Adrenal gland (tissue), 19 donors: ENCODE measurements at places on chromosomes 2 and 18.

DNA sequence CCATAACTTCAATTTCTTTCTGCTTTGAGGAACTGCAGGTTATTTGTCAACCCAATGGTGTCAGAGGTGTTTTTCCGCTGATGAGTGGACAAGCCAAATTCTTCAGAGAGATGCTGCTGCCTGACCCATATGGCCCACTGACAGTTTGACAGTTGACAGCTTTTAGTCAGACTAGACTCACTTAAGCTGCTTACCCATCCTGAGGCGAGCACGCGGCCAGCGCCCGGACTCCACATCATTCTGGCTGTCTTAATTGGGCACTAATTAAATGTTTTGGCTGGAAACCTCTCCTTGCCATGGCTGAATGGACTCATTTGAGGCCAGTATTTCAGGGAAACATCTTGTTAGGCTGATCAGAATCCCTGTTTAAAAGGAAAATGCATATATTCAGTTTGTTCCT, 316.1 kb upstream of the FANCL start:
- DNase-seq: no peak

DNA sequence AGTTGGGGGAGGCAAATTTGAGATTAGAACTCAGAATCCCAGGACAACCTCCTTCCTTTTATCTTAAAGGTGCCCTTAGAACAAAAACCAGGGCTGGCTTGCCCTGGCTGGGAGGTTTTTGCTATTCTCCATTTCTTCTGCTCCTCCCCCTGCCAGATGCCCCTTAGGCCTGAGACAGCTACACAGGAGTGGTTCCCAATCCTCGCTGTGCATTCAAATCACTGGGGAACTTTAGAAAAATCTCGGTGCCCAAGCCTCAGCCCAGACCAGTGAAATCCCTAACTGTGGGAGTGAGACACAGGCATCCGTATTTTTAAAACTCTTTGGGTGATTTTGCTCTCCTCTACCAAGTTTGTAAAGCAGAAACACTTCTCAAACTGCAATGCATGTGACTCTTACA, 38.8 kb downstream of the LBH start:
- DNase-seq: no peak

DNA sequence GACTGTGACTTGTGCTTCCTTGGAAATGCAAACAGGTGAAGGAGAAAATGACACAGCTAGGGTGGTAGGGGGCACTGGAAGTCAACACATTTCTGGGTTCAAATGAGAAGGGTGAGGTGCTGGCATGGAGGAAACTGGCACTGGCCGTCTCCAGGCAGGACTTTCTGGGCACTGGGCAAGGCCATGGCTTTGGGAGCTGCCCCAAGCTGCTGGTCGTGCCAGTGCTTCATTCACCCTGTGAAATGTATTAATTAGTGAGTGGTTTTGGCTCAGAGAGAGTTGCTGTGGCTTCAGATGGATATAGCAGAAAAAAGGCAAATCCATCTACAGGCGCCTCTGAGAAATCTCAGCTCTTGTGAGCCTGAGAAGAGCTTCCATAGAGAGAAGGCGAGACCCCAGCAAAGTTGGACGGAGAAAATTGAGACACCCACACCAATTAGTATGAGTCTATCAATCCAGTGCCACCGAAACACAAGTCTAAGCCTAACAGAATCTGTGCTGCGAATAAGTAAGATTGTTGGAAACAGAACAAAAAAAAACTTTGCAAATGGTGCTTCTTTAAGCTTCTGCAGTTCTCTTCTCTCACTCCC, 202.1 kb upstream of the TNP1 start:
- no peak for DNase-seq

DNA sequence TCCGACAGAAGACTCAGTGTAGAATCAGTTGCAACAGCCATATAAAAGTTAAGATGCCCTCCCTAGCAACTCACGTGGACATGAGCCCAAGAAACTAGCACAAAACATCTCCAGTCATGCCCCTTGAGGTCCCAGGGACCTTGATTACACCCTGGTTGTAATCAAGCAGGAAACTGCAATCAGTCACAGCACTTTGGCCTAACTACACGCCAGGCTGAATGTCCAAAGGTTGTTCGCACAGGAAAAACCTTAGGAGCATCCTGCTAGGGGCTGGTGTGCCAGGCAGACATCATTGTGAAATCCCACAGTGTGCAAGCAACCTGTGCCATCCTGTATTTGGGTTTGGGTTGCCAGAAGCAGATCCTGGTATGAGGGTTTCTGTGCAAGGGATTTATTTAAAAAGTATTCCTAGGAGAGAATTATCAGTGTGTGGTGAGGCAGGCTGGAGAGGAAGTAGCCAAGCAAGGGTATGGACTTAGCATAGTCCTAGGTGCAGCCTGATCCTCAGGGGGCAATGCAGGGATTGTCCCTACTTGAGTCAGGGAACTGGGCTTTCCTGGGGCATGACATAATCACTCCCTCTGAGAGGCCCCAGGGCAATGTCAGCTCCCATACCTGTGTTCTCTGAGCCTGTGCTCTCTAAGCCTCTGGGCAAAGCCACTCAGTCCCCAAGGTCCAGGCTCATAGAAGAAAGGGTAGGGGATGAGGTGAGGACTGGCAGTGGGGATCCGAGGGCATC, 17.8 kb upstream of the SULT1C2 start:
- DNase-seq: no peak

- DNase-seq: no peak
Measured at GRCh38 chr2:56132138-56132537, 51.7 kb upstream of the CCDC85A start.

DNA sequence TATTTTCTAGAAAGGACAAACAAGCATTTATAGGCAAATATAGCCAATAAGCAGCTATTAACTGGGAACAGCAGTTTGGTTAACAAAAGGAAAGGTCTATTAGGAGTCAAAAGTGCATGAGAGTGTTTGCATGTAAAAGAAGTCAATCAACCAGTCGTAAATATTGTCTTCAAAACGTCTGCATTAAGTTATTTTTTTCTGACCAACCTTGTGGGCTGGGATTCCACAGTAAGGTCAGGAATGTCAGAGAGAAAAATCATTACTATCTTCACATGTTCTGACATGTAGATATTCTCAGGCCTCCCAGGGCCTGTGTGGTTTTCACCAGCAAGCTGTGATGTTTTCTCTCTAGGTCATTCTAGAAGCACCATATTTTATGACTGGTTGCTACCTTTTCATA, 922.5 kb downstream of the SUCLG1 start:
- no peak for DNase-seq
